ENCODE measurements at places on chromosomes 4 and X.
A peak's percentile ranks its signal among the peaks of the same experiment; 100 is the strongest.

DNA sequence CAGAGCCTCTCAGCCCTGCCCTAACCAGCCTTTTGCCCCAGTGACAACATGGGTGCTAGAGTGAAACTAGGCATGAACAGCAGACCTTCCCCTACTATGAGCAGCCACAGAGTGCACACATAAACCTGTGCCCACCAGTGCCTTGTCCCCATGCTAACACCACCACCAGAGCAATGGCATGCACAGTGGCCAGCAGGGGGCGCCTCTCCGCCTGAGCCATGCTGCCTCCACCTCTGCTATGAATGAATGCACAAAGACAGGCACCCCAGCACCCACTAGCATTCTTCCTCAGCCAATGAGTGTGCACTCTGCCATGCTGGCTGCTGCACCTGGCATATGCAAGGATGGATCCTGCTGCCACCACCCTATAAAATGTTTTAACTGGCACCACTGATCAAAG, 286.9 kb upstream of the FGF16 start:
- DNase-seq: no peak

DNA sequence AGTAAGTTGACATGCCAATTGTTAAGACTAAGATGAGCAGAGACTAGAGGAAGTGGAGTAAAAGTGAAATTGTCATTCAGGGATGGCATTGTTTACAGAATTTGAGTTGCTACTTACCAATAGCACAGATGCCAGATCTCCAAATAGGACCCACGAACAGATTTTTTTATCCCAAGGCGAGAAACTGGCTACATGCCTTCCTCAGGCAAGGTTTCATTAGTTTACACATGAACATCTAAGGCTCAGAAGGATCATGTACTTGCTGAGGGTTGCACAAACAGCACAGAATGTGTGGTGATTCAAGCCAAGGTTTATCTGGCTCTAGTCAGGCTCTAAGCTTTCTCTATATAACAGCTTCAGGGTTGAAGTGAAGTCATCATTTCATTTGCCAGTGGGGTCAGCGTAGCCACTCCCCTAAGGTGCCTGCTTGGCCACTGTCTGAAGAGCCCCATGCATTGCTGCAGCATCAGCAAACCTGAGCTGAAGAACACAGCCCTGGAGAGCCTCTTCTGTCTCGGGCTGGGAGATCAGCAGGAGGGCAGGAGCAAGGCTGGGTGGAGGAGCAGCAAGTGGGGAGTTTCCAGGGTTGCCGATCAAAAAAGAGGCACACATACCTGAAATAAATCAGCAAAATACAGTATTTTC, 193.0 kb upstream of the LCORL start:
- no peak for DNase-seq

GRCh38 chr4:3202836-3203820, 45.8 kb upstream of the MSANTD1 start:
- no peak for DNase-seq

DNA sequence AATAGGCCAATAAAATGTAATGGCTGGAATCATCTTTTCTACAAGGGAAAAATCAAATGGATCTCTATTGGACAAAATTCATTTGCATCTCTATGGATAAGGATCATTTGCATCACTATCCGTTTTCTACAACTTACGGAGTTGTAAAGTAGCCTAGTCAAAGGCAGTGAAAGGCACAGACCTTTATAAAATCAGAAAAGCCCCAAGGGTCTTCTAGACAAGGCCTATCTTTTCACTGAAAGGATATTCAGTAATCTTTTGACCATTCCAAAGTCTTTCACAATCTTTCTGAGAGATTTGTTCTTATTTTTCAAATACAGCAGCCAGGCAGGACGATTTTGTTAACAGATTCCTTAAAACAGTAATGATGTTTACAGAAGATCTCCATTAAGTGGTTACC, 119.5 kb upstream of the JADE1 start:
- no peak for DNase-seq

DNA sequence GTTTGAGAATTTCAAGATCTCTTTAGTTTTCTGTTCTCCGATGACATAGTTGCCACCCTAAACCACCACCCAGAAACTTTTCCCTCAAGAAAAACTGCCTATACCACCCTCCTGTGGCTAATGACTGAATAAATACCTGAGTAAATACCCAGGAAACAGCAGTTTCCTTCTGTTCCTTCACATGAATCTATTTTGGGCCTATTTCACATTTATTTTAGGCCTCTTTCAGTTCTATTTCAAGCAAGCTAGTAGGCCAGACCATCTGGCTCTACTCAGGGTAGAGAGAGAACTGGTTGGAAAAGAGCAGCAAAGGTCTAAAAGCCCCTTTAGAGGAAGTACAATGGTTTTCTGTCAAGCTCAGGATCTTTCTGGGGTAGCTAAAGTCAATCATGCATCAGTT, 23.4 kb downstream of the ARHGEF9 start:
- DNase-seq: no peak

DNA sequence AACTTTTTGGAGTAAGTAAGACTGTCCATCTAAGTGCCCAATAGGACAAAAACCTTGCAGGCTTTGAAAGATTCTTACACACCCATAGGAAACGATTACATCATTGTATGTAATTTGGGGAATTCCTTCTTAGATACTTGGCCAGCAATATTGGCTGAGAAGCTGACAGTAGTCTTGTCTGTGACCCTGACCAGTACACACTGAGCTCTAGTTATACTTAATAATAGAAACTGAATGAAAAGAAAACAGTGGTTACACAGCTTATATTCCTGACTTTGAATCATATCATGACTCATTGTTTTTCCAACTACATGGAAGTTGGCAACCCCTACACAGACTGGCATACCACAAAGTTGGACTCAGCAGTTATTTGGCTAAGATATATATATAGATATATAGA, 7.1 kb upstream of the TLR2 start:
- peak; percentile 61 for DNase-seq

GRCh38 chr4:82898322-82899243, 2.0 kb upstream of the THAP9 start:
- no peak for DNase-seq

Measured in smooth muscle cell of the brain vasculature (primary cell).